Stomach (tissue), 19 donors: ENCODE measurements at places on chromosomes 7 and 10. TPM values are rescaled to one million over a fixed set of nuclear protein-coding genes. Genes with fewer than 3 reads are reported as not detected.

HOGA1 gene
- not detected for total RNA-seq

ZCWPW1 gene
- 0.89 TPM for total RNA-seq

DNA sequence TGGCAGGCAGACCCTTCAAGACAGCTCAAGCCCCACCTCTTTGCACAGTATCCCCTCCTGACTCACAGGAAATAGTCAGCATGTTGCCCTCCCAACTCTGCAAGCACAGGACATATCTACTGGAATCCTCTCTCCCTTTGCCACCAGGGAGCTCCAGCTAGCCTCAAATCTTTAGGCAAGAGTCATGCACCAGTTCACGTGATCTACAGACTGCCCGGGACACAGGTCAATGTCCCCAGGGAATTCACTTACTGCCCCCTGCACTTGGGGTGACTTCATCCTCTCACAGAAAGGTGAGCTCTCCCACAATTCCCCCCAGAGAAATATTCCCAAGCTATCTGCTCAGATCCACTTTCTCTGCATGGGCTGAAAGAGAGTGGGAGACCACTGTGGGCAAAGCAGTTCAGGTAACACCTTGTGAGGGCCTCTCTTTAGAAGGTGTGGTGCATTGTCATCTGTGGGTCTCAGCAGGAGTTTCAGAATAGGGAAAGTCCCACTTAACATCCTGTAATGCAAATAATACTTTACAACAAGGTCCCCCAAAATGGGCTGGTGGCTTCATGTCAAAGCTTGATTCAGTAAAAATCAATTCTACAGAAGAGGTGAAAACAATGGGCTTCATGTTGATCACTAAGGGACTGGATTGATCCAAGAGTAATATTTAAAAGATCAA, 129.9 kb downstream of the NOC3L start:
- H3K4me1 ChIP-seq: no peaks in the 10 kb centered on the region
- H3K27ac ChIP-seq: no peak overlapping the region
- peaks cover 54% of the 10 kb centered on the region for H3K36me3 ChIP-seq
- no peak for DNase-seq

DNA sequence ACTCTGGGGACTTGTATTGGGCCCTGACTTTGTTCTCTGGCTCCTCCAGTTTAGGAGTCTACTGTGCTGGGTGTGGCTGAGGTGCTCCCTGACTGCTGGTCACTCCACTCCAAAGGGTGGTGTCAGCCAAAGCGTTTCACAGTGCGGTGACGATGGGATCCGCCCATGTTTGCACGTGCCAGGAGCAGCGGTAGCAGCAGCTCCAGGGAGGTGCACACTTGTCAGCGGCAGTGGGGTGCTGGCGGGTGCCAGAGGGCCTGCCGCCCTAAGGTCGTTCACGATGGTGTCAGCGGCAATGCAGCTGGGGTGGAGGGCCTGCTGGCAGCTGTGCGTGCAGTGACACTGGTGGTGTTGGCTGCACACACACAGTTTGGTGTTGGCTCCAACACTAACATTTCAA, 268.5 kb upstream of the AKR1E2 start:
- H3K27ac ChIP-seq: no peak overlapping the region
- H3K4me1 ChIP-seq: no peaks in the 10 kb centered on the region
- H3K4me3 ChIP-seq: no peak overlapping the region
- no peaks in the 10 kb centered on the region for H3K27me3 ChIP-seq
- no peaks in the 10 kb centered on the region for H3K36me3 ChIP-seq

DNA sequence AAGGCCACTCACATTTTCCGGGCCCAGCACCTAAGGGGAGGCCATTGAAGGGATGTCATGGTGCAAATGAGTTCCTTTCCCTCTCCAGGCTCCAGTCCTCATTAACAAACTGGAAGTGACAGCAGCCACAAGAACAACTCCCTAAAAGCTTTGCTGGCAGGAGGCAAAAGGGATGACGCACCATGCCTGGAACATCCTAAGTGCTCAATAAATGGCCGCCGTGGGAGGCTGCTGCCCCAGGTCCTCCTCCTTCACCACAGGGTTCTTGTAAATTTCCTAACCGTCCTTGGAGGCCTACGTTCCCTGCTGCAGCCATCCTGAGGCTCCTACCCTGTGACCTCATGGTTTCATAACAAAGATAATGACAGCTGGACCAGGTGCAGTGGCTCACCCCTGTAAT, 41.3 kb upstream of the CAMK1D start:
- H3K27me3 ChIP-seq: no peaks in the 10 kb centered on the region
- no peaks in the 10 kb centered on the region for H3K4me1 ChIP-seq
- no peaks in the 10 kb centered on the region for H3K36me3 ChIP-seq

DNA sequence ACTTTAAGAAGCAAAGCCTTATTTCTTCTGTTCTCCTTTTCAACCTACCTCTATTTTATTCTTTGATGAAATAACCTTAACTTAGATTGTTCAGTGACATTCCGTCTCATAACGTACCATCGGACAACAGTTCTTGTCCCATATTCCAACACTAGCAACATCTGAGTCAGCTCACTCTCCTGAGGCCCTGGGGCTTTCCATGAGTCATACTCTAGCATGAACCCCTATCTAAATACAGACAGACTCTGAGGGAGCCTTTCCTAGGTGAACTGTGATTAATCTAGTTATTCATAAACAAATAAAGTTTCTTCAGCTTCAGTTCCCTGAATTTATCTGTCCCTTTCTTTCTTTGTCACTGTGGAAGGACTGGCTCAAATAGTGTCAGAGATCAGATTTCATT, 168.7 kb upstream of the LYZL1 start:
- no peak overlapping the region for H3K4me3 ChIP-seq
- H3K36me3 ChIP-seq: no peaks in the 10 kb centered on the region
- H3K27ac ChIP-seq: no peak overlapping the region
- no peaks in the 10 kb centered on the region for H3K4me1 ChIP-seq
- no peaks in the 10 kb centered on the region for H3K27me3 ChIP-seq

GRCh38 chr10:8138471-8138870, 84.0 kb downstream of the GATA3 start:
- no peak overlapping the region for H3K27ac ChIP-seq
- H3K36me3 ChIP-seq: no peaks in the 10 kb centered on the region
- no peaks in the 10 kb centered on the region for H3K4me1 ChIP-seq
- DNase-seq: no peak
- H3K27me3 ChIP-seq: no peaks in the 10 kb centered on the region
